Activated CD4-positive, alpha-beta memory T cell treated with anti-CD3 and anti-CD28 coated beads for 36 hours (primary cell): ENCODE measurements at places on chromosomes 5 and 9.

DNA sequence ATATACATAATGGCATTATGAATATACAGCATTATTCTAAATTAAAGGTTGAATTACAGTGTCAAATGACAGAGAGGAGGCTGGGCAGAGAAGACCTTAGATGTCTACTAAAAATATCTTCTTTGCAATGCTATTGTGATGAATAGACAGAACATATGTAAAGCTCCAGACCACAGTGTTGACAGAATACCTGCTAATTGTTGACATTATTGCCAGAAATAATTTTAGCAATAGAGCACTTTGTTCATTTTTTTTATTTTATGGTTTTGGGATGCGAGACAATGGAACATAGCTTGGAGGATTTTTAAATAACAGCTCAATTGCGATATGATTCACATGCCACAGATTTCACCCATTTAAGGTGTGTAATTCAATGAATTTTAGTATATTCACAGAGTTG, 508.8 kb downstream of the PSAT1 start:
- H3K4me1 ChIP-seq = no peaks in the 10 kb centered on the region
- no peak for DNase-seq
- no peak overlapping the region for H3K27ac ChIP-seq
- no peak overlapping the region for H3K4me3 ChIP-seq
- no peaks in the 10 kb centered on the region for H3K36me3 ChIP-seq

GRCh38 chr9:34884747-34885189, 73.3 kb upstream of the PHF24 start:
- no peaks in the 10 kb centered on the region for H3K4me1 ChIP-seq
- H3K36me3 ChIP-seq = no peaks in the 10 kb centered on the region
- peak; percentile 66 for DNase-seq
- no peak overlapping the region for H3K4me3 ChIP-seq
- no peaks in the 10 kb centered on the region for H3K27me3 ChIP-seq

DNA sequence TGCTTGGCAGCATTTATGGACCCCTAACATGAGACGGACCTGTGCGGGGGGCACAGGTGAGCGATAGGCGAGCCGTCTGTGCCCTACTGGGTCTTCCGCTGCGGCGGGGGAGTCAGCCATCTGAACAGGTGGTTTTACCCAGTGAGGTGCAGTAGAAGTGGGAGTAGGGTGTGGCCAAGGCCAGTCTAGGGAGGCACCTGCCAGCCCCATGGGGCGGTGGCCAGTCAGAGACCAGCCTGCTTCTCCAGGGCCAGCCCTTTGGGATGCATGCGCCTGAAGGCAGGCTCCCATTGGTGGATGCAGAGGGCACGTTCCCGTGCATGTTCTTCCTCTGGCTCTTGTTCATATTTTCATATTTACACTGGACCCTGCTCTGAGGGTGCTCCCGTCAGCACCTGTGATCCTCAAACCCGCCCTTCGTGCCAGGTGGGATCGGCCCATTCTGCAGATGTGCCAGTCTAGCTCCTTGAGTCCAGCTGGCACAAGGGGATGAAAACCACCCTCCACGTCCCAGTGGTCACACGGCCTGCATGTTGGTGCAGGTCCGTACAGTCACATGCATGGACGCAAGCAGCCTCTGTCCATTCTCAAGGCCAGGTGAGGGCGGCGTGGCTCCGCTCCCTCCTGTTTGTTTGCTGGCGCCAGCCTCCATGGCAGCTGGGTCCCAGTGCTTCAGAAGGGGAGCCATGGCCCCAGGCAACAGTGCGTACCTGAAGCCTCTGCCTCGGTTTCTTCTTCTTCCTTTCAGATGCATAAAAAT, 9.0 kb downstream of the COL5A1 start:
- H3K4me1 ChIP-seq = no peaks in the 10 kb centered on the region
- H3K36me3 ChIP-seq = no peaks in the 10 kb centered on the region
- DNase-seq = no peak
- no peaks in the 10 kb centered on the region for H3K27me3 ChIP-seq
- no peak overlapping the region for H3K27ac ChIP-seq

DNA sequence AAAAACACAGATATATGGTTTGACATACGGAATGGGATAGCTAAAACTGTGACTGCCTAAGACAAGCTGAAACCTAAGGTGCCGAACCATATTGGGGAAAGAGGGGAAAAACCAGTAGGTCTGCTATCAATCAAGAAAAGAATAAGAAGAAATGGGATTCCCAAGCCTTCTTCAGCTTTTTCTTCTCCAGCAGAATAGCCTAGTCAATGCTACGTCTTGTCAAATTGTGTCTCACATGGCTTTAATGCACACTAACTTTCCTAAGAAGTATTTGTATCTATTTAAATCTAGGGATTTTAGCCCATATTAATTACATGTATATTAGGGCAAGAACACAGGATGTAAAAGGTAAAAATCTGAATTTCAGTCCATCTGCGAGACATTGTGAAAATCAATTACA, 797 bp upstream of the FBXO38 start:
- H3K36me3 ChIP-seq = peaks cover 34% of the 10 kb centered on the region
- peaks cover 45% of the 10 kb centered on the region for H3K4me1 ChIP-seq
- peak overlapping the region; percentile 92 for H3K27ac ChIP-seq
- no peak for DNase-seq
- H3K27me3 ChIP-seq = no peaks in the 10 kb centered on the region

GRCh38 chr9:126626127-126626925, 12.6 kb downstream of the LMX1B start:
- no peak for DNase-seq
- H3K4me1 ChIP-seq = peaks cover 13% of the 10 kb centered on the region
- no peak overlapping the region for H3K27ac ChIP-seq
- H3K4me3 ChIP-seq = peak overlapping the region; percentile 53
- H3K36me3 ChIP-seq = no peaks in the 10 kb centered on the region

DNA sequence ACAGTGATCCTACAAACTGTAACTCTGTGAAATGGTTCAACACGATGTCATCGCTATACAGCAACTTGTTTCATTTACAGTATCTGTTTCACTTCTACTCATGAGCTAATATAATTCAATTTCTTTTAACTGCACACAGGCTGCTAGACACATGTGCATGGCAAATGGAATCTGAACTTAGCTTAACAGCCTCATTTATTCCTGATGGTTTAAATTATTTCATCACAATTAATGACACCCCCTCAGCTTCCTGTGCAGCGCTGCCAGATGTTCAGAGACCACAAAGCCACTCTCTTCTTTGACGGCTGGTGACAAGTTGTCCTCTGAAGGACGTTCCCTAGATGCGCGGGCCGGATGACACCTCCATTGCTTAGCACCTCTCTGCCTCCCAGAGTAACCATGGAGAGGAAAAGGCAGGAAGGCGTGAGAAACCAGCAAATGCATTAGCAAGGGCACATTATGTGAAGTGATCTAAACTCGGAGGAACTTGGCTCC, 191.1 kb downstream of the BNC2 start:
- H3K4me3 ChIP-seq = no peak overlapping the region
- H3K4me1 ChIP-seq = no peaks in the 10 kb centered on the region
- no peaks in the 10 kb centered on the region for H3K36me3 ChIP-seq
- no peak for DNase-seq

DNA sequence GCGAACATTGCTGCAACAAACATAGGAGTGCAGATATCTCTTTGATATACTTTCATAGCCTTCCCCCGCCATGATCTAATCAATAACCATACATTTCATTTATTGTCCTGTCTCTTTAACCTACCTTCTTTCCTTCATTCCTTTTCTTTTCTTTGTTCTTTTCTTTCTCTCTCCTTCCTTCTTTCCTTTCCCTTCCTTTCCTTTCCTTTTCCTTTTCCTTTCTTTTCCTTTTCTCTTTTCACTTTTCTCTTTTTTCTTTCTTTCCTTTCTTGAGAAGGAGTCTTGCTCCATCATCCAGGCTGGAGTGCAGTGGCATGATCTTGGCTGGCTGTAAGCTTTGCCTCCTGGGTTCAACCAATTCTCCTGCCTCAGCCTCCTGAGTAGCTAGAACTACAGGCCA, 100.3 kb downstream of the UNC13B start:
- H3K27me3 ChIP-seq = peaks cover 3% of the 10 kb centered on the region
- no peak for DNase-seq
- H3K4me1 ChIP-seq = no peaks in the 10 kb centered on the region
- H3K4me3 ChIP-seq = no peak overlapping the region
- no peak overlapping the region for H3K27ac ChIP-seq
- H3K36me3 ChIP-seq = no peaks in the 10 kb centered on the region

- DNase-seq = no peak
- no peak within 1 kb of the TSS for H3K27ac ChIP-seq
- peaks cover 40% of the 10 kb centered on the region for H3K27me3 ChIP-seq
- H3K4me3 ChIP-seq = no peak within 1 kb of the TSS
- no peaks in the 10 kb centered on the region for H3K36me3 ChIP-seq
These were observed at the start of gene SNCAIP for GRCh38 chr5:122311961-122312590. Gene SNCAIP (plus strand): TSS chr5:122312237. CDS start chr5:122391135, 78,898 bp downstream.

- no peaks in the 10 kb centered on the region for H3K4me1 ChIP-seq
- no peak overlapping the region for H3K27ac ChIP-seq
- no peak for DNase-seq
- H3K4me3 ChIP-seq = no peak overlapping the region
- H3K27me3 ChIP-seq = no peaks in the 10 kb centered on the region
These were observed 2075.3 kb upstream of the C9orf72 start for GRCh38 chr9:29648601-29649000.

GRCh38 chr5:132387640-132388117, 18.2 kb downstream of the SLC22A5 start:
- H3K4me1 ChIP-seq = peaks cover 52% of the 10 kb centered on the region
- no peaks in the 10 kb centered on the region for H3K36me3 ChIP-seq
- no peak overlapping the region for H3K4me3 ChIP-seq
- no peaks in the 10 kb centered on the region for H3K27me3 ChIP-seq
- H3K27ac ChIP-seq = no peak overlapping the region

DNA sequence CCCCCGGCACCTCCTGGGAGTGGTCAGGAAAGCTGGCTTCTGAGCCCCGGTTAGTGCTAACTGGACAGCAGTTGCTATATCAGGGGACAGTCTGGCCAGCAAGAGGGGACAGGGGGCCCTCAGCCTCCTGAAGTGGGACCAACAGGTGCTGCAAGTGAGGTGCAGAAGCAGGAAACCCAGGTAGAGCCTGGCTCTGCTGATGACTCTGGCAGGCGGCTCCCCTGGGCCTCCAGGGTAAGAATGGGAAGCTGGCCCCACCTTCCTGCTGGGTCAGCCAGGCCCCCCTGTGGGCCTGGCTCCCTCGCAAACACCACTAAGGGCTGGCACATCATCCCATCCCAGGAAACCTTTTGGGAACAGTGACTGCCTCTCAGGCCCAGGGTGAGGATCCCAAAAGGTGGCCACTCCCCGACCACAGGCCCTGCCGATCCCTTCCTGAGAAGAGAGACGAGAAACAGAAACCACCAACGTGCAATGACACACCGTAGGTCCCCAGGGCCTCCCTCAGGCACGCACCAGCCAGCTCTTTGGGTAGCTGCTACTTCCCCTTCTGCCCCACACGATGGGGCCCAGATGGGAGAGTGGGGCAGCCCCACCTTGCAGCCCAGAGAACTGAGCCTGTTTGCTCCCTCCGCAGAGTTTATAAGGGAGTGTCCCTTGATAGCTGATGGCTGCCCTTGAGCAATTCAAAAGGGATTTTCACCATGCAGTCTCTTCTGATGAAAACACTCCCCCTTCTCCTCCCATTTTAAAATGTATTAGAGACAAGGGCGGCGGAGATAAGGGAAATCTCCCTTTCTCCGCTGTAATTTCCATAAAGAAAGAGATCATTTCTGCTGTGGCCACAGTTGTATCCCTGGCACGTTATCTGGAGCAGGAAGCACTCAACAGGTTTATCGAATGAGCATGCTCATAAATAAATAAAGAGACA, 76.8 kb downstream of the STK10 start:
- H3K36me3 ChIP-seq = peaks cover 38% of the 10 kb centered on the region
- peak; percentile 95 for DNase-seq
- peak overlapping the region; percentile 66 for H3K4me3 ChIP-seq

DNA sequence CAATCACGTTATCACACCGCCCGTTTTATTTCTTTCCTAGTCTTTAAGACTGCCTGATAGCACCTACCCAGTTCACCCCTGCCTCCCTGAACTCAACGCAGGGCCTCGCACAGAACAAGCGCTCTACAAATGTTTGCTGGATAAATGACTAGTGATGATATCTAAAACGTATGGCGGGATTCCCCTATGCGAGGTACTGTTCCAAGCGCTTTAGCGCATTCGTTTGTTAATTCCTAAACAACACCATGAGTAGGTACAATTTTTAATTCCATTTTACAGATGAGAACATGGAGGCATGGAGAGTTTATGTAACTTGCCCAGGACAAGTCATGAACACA, 6.6 kb downstream of the POU4F3 start:
- peaks cover 59% of the 10 kb centered on the region for H3K27me3 ChIP-seq
- H3K36me3 ChIP-seq = no peaks in the 10 kb centered on the region
- H3K27ac ChIP-seq = no peak overlapping the region

DNA sequence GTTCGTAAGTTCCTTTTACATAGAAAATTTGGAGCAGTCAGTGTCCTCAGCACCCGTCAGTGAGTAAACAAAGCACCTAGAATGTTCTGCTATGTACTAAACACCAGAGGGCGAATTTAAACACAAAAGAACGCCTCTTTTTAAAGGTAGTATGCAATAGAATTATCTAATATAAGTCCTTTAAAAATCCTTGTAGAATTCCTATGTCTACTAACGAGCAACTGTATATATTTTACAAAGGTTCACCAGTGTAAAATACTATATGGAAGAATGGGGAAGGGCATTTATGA, 499 bp upstream of the TMEM232 start:
- DNase-seq = no peak
- H3K36me3 ChIP-seq = no peaks in the 10 kb centered on the region
- peak overlapping the region; percentile 83 for H3K4me3 ChIP-seq
- H3K4me1 ChIP-seq = peaks cover 3% of the 10 kb centered on the region
- peak overlapping the region; percentile 33 for H3K27ac ChIP-seq

DNA sequence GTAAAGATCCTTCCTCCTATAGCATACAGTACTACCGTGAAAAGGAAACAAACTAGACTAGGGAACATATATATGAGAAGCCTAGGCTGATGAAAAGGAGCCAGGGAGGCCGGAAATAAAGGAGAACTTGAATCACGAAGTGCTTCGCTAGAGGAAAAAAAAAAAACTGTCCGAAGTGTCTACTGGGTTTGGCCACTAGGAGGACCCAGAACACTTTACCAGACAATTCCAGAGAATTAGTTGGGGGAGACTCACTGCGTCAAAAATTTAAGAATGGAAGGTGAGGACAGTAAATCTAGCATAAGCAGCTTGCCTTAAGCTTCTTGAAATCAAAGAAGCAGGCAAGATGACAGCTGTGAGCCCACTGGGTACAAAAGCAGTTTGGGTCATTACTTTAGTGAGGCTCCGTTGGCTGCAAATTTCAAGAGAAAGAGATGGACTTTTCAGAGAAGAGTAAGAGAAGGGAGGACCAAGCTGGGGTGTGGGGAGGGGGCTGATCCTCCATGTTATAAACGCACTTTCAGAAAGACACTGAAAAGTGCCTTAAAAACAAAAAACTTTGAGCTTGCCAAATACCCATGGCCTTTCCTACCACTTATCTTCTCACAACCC, 47.4 kb downstream of the P4HA2 start:
- H3K4me1 ChIP-seq = peaks cover 32% of the 10 kb centered on the region
- H3K27me3 ChIP-seq = no peaks in the 10 kb centered on the region
- peak overlapping the region; percentile 1 for H3K27ac ChIP-seq
